Epithelial cell of prostate (primary cell): ENCODE measurements at places on chromosomes 7 and 10.

GRCh38 chr7:104795616-104796398, 218.2 kb upstream of the KMT2E start:
- no peak for DNase-seq

- no peak for DNase-seq
Measured at GRCh38 chr7:129906700-129907099, 46.1 kb downstream of the UBE2H start.

- DNase-seq: no peak
Measured at GRCh38 chr7:133646472-133647315, 393.8 kb downstream of the EXOC4 start.

GRCh38 chr7:141679014-141679413, 23.0 kb downstream of the DENND11 start:
- DNase-seq: no peak

DNA sequence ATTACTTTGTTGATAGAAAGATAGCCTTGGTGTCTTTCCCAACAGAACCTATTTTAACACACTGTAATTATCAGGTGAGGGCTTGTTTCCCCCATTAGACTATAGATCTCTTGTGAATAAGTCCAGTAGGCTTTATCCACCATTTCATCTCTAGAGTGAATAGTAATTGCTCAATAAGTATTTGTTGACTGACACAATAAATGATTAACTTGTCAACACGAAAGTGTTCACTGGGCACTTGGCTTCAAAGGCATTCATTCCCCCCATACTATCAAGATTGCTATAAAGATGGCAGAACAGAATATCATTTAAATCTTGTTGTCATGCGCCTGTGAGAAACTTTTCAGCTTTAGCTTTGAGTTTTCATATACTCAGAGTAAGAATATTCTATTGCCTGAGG, 424.5 kb upstream of the LRRTM3 start:
- DNase-seq: no peak

DNA sequence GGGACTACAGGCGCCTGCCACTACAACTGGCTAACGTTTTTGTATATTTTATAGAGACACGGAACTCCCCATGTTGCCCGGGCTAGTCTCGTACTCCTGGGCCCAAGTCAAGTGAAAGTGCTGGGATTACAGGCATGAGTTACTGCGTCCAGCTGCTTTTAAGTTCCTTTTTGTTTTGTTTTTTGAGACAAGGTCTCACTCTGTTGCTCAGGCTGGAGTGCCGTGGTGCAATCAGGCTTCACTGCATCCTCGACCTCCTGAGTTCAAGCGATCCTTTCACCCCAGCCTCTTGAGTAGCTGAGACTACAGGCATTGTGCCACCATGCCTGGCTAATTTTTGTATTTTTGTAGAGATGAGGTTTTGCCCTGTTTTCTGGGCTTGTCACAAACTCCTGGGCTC, 155.0 kb downstream of the GALNT17 start:
- DNase-seq: no peak

- no peak for DNase-seq
Measured at GRCh38 chr7:137449016-137449415, 105.5 kb upstream of the PTN start.

- no peak for DNase-seq
Measured at GRCh38 chr7:79523436-79523835, 70.0 kb upstream of the MAGI2 start.

- no peak for DNase-seq
Measured at GRCh38 chr10:12241810-12242529, 46.0 kb downstream of the CDC123 start.

GRCh38 chr7:92808006-92808405, 28.4 kb downstream of the CDK6 start:
- no peak for DNase-seq

DNA sequence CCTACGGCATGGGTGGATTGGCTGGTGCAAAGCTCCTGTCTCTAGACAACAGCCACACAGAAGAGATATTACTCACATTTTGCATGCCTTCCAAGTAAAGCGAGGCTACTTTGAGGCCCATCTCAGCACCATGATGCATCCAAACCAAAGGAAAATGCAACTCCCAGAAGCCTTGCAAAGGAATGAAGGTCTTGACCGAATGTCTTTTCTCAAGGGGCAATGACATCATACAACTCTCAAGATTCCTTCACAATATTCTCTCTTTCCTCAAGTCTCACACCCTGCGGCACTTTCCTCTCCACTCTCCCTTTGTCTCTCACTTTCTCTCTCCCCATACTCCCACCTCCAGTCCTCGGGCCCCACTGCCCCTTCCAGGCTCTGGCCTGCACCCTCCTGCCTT, 44.8 kb upstream of the CPXM2 start:
- DNase-seq: no peak

DNA sequence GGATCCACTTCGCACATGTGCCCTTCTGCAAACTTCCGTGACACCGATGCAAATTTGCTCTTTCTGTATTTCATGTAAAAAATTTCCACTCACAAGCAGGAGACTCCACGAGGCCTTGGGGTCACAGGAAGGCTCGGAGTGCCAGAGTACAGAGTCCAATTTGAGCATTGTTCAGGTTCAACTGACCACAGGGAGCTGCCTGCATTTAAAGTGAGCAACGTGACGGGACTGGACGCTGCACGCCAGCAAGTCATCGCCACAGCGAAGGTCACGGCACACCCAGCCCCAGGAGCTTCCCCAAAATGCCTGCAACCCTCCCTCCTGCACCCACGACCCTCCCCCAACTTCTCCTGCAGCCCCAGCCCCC, 41.5 kb upstream of the NKX6-2 start:
- DNase-seq: no peak

- DNase-seq: no peak
Measured at GRCh38 chr10:80415734-80416478, 7.6 kb downstream of the PRXL2A start.

DNA sequence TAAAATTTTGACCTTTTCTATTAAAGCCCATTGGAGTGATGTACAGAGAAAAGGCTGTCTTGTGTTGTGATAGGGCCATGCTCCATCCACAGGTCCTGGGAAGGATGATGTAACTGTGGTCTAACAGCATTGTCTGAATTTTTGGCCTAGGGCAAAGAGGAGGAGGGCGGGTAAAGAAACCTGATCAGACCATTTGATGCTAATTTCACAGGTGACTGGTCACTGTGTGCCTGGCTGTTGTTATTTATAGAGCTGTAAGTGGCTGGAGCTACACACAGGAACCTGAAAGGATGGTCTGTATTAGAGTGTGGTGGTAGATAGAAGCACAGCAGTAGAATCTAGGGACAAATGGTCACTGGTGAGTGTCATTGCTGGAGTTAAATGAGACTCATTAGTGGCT, 182.1 kb downstream of the AUTS2 start:
- DNase-seq: no peak

GRCh38 chr7:151923097-151923876, 33.0 kb upstream of the GALNTL5 start:
- DNase-seq: no peak

- DNase-seq: no peak
Measured at GRCh38 chr7:68461430-68461829, 1136.8 kb upstream of the AUTS2 start.

DNA sequence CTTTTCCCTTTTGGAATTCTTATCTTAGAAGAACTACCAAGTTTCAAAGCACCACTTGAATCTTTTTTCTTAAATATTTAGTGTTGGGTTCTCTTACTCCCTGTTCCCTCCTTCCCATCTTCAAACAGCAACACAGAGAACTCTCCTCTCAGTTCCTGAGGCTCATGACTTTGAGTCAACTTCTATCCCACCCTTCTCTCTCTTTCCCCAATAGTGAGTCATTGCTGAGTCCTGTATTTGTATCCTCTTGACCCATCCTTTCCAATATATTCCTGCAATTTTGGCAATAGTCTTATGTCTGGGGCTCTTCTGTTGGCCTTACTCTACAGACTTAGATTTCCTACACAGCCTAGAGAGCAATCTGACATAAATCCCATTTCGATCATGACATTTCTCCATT, 20.8 kb upstream of the JCAD start:
- DNase-seq: no peak

DNA sequence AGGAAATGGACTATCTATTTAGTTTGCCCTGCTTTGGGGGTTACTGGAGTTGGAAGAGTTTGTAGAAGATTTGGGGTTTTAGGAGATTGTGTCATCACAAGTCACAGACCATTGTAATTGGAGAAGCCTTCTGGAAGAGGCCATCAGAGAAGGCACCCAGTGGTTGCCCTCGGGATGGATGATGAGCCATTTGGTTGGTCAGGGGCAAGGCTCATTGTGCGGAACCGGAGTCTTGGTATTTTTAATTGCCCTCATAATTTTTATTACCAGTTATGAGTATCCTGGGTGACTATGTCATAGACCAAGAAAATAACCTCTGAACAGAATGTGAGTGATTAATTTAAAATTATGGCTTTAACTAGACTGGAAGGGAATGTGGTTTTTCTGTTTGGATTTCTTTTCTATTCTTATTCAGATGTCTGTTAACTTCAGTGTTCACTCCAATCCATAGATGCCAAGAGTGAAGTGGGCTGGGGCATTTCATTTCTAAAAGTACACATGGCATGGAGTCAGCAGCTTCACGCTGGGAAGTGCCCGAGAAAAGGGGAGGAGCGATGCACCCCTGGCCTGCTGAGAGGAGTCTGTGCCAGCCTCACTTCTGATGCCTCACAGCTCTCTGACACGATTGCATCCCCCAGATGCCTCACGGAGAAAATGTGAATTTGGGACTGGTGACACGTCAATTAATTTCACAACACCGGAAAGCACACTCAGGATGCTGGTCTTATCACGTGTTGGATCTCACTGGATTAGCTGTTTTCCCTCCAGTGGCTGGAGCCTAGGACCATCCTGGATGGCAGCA, 225.6 kb upstream of the IGFBP3 start:
- DNase-seq: no peak

- DNase-seq: no peak
Measured at GRCh38 chr7:19119372-19119771, 1.9 kb upstream of the TWIST1 start.
